ENCODE measurements at places on chromosomes 16 and 17.

DNA sequence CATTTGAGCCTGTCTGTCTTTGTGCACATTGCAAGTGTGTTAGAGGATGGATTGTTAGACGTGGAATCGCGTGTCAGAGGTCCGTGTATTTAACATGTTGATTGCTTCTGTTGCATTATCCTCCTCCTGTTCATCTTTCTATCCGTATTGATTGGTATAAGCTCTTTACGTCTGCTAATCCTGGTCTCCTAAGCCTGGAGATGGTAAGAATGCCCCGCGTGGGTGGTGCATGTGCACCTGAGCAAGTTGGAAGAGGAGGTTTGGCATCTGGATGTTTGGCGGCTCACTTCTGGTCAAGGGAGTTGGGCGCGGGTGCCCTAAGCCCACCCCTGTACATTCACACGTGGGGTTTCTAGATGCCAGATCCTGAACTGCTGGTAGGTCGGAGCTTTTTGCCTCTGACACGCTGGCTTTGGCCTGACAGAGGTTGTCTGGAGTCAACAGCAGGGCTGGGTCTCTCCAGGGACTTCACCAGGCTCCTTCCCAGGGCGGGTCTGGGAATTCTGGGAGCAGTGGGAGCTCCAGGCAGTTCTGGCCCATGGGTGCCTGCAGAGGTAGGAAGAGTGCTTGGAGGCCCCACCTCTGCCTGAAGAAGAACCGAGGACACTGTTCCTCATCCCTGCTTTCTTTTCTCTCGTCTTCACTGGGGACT is 107.3 kb downstream of the OR1D5 start:
- DNase-seq = peak; percentile 12

DNA sequence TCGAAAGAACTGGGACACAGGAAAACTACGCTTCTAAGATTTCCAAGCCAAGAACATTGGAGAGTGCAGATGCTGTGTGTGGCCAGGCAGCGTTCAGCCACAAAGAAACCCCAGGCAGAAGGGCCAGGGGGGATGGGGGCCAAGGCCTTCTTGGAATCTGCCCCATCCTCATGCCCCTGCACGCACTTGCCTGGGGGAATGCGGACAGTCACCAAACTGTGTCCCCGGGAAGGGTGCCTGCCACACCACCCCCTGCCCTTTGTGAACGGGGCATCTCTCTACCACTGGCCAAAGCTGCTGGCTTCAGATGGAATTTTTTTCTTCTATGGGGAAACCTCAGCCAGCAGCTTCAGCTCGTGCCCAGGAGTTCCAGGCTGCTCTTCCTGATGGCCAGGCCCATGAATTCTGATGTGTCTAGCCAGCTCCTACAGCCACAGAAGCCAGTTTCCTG is 32.0 kb upstream of the DNAH17 start:
- DNase-seq = no peak

DNA sequence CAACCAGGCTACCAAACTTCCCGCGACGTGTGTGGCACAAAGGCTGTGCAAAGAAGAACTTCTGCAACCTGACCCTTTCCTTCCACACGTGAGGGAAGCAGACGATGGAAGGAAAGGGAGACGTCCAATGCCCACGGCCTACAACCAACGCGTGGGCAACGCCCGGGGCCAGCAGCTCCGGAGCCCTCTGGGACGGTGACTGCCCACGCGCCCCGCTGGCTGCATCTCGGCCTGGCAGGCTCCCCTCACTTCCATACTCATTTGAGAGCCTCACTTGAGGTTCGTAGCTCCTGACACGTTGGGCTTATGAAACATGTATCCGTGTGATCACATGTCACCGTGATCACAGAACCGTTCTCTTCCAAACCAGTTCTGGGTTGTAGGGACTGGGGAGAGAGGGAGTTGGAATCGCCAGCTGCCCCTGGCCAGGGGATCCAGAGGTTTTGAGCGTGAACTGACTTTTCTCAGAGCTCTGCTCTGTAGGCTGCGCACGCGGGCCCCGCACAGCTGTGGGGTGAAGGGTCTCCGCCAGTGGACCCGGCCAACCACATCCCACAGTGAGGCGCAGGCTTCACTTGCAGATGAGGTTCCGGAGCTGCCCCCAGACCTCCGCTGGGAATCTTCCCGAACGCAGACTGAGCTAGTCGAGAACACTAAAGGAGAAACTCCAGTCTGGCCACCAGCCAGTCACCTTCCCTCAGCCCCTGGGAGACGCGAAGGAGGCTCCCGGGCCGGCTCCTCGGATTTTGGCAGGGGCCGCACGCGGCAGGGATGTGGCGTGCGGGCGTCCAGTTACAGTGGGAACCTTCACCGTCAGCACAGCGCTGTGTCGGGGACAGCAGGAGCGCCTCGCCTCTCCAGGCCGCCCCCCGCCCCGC is 1.0 kb downstream of the LMF1 start:
- DNase-seq = no peak

- no peak for DNase-seq
Measured at GRCh38 chr17:17737961-17738894, 57.0 kb downstream of the RAI1 start.

DNA sequence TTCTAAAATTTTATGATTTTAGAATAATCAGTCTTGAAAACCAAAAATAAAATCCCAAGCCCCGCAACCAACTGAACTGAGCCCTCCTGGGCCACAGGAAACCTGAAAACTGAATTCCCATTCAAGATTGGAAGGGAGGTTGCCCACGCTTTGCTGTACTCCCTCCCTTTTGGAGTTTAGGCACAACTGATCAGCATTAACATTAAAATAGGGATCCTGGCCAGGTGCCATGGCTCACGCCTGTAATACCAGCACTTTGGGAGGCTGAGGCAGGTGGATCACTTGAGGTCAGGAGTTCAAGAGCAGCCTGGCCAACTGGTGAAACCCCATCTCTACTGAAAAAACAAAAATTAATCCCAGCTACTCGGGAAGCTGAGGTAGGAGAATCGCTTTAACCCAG is 52.7 kb upstream of the NETO2 start:
- no peak for DNase-seq

DNA sequence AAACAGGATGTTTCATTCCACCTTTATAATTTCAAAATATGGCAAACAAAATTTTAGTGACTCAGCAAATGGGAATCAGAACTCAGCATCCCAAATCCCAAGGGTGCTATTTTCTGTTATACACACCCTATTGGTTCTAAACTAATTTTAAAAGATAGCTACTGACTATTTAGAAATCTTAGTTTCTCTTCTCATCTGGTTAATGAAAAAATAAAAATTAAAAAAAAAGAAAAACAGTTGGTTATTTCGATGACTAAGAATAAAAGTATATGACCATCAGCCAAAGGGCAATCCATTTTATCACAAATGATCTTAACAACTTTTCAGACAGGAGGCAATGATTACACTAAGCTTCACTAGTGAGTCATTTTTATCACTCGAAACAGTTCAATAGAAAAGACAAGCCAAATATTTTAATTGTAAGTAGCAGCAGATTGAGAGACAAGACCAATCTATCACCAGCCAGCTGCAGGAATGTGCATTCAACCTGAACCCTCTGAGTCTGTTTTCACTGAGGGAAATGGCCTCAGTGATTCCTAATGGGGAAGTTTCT is 15.2 kb downstream of the PHLPP2 start:
- DNase-seq = no peak

GRCh38 chr16:51159865-51160264 is 8.8 kb upstream of the SALL1 start:
- no peak for DNase-seq

DNA sequence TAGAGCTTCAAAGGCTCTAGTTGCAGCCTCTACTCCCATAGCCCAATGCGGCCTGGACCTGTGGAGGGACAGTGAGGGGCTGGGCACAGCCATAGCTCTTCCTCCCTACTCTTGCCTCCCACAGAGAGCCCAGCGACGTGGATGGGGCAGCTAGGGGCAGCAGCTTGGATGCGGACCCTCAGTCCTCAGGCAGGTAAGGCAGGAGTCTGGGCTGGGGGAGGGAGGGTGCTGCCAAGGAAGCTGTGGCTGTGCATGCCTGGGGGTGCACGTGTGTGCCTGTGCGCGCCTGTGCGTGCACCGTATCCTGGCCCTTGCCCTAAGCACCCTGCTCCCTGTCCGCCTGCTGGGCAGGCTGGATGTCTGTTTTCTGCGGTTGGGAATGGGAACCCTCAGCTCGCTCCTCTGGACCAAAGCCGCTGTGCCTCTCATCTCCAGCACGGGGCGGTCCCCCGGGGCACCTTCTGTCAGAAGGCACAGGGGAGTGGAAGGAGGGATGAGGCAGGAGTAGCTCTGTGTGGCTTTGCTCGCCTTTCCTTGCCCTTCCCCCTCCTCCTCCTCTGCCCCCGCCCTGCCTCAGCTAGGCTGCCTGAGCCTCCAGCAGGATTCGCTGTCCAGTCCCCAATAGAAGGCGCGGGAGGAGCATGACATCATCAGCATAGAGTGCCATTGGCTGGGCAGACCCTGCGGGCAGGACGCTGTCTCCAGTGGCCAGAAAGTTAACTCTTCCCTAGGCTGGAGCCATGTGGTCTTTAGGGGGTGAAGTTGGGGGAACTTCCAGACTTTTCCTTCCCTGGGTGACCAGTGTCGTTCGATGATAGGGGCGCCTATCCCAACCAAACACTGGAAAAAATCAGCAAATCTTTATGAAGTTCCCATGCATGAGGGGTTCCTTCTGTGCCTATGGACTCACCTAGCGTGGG is 797 bp downstream of the PRCD start:
- peak; percentile 100 for DNase-seq

GRCh38 chr17:77640916-77641605 is 317.4 kb upstream of the TNRC6C start:
- no peak for DNase-seq
